ENCODE measurements at places on chromosomes 2 and 18.

DNA sequence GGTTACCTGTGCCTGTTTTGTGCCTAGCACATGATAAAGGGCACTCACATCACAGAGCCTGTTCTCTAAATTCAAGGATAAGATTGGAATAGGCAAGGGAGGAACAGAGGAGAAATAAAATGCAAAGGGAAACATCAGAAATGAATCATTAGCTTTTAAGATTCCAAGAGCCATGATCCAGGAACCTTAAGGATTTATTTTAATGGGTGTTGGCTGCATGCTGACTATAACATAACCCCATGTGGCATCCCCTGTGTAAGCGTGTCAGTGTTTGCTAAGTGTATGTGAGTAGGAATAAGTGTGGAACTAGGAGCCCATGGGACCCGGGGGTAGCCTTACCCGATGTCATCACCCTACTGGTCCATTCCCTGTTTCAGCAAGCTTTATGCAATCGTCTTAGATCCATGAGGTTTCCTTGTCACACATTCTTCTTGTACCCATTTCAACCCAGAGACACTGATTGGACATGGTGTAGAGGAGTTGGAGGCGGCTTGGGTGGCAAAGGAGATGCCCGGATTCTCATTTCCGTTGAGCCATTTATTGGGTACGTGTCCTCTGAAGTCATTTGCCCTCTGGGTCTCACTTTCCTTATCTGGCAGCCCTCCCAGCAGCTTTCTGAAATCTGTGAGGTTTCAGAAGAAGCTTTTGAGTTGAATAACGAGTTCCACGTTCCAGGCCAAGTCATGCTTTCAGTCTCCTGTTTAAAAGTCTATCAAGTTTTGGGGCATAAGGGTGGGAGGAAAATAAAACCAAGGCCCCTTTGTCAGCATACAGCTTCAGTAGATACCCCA, 117.0 kb downstream of the MGAT5 start:
- no peak for DNase-seq

DNA sequence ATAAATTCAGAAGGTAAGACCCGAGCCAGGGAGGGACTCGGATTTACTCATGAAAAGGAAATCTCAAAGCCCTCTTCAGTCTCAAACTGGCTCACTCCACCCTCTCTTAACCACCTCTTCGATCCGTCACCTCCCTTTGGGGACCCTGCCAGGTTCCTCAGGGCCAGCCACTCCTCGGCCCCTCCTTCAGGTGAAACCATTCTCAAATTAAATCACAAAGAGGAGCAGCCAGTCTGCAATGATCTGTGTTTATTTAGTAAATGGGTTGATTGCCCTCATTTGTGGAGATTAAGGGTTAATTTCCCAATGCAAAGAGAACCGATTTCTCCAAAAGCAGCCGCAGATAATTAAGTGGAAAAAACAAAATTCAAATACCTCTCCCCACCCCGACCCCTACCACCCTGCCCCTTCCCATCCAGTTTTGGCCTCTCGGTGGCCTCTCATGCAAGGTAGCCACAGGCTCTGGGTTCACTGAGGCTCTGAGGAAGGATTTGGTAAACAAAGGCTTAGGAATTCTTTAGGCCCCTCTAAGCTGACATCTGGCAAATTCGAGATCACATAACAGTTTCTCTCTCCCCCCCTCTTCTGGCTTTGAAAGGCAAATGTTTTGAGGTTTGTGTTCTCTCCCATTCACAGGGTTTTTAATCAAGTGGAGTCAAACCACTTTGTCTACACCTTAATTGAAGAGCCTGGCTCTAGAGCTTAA, 10.3 kb upstream of the FZD7 start:
- DNase-seq: no peak

- DNase-seq: no peak
Measured at GRCh38 chr2:67600222-67600871, 203.2 kb downstream of the ETAA1 start.

GRCh38 chr2:182672466-182673165, 43.4 kb upstream of the DNAJC10 start:
- DNase-seq: no peak

GRCh38 chr2:42614838-42615237, 46.4 kb downstream of the MTA3 start:
- DNase-seq: no peak

- DNase-seq: no peak
Measured at GRCh38 chr2:89833116-89833779, 1141.8 kb downstream of the RPIA start.

DNA sequence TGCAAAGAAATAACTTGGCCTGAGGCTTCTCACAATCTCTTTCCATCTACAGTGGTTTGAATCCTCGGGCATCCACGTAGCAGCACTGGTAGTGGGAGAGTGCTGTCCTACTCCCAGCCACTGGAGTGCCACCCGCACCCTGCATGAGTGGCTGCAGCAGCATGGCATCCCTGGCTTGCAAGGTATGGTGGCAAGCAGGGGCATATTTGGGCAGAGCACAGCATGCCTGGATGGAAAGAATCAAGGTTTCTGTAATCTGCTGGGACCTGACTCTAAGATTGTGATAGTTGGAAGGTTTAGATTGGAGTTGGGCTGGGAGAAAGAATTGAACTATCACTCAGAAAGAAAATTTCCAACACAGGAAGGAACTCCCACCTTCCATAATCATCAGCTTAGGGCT, 4.0 kb downstream of the CAD start:
- DNase-seq: no peak

DNA sequence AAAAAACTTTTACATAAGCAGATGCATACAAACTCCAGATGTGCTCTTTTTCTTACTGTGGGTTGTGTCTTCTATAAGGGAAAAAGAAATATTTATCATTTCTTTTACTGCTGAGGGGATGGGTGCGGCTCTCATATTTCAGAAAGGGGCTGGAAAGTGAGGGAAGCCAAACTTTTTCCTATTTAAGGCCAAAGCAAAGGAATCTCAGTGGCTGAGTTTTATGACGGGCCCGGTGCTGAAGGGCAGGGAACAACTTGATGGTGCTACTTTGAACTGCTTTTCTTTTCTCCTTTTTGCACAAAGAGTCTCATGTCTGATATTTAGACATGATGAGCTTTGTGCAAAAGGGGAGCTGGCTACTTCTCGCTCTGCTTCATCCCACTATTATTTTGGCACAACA, at the start of gene COL3A1:
Gene COL3A1 (plus strand): TSS at position 210 of the 400 bp plus-strand sequence. CDS start 117 bp downstream, at position 327.
- DNase-seq: no peak
